Occipital lobe (tissue), 3 donors: ENCODE measurements at places on chromosomes 2 and 18. TPM values are rescaled to one million over a fixed set of nuclear protein-coding genes. Genes with fewer than 3 reads are reported as not detected.
A peak's percentile ranks its signal among the peaks of the same experiment; 100 is the strongest.

- DNase-seq = no peak
Measured at GRCh38 chr2:68374184-68374583, 9.1 kb downstream of the PLEK start.

DNA sequence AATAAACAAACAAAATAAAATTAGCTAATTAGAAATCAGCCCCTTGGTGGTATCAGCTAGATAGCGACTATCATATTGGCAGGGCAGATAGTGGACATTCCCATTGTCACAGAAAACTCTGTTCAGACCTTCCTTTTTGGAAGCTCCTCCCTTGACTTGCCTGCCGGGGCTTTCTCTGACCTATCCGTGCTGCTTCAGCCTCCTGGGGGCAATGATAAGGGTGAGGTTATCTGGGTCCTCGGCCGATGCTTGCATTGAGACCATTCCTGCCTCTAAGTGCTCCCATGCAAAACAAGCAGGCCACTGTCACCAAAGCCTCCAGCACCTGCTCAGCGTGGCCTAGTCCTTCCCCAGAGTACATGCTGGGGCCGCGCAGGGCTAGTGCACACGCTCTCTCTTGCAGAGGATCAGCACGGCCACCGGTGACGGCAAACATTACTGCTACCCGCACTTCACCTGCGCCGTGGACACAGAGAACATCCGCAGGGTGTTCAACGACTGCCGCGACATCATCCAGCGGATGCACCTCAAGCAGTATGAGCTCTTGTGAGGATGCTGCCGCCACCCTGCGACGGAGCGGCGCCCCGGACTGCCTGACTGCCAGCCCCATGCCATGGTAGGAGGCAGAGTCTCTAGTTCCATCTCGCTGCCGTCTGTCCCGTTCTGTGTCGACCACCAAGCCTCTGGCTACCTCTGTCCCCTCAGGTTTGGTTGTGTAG lies 27.4 kb downstream of the MPPE1 start:
- DNase-seq = no peak

DNA sequence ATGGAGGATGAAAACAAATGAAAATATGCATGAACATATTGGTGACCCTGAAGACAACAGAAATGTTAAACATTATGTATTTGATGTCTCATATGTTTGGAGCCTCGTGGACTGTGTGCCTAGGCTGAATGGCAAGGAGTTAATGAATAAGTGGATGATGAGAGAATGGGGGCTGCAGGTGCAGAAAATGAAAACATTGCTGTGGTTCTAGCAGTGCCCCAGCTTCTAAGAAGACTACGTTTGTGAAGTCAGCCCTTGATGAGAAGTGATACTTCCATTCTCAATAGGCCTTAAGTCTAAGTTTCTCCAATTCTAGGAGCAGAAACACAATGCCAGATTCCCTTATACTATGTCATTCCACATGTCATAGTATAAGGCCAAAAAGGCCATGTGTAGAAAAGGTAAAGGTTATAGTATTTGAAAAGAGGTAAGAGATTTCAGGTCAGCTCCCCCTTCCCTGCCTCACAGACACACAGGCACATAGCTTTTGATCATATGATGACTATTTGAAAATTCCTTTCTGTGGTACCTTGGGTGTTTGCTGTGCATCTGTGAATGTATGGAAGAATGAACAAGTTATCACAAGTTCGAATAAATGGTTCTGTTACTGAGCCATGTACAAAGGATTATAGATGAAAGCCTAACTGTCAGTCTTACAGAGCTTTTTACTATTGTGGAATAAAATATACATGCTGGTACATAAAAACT lies 280.8 kb downstream of the SETBP1 start:
- DNase-seq = no peak

DNA sequence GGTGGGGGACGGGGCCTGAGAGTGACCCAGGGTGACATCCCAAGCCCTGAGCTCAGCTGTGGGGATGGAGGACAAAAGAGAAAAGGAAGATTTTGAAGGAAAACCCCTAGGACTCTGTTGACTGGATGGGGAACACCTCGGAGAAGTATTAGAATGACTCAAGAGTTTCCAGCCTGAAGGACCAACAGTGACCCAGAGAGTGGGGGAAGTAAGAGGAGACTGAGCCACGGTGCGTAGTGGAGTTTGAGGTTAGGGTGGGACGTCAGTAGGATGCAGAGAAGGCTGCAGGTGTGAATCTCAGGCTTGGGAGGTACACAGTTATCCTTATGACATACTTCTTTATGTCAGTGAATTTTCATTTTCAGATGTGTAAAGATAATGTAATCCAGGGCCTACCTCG lies 119.5 kb downstream of the NCK2 start:
- DNase-seq = no peak

DNA sequence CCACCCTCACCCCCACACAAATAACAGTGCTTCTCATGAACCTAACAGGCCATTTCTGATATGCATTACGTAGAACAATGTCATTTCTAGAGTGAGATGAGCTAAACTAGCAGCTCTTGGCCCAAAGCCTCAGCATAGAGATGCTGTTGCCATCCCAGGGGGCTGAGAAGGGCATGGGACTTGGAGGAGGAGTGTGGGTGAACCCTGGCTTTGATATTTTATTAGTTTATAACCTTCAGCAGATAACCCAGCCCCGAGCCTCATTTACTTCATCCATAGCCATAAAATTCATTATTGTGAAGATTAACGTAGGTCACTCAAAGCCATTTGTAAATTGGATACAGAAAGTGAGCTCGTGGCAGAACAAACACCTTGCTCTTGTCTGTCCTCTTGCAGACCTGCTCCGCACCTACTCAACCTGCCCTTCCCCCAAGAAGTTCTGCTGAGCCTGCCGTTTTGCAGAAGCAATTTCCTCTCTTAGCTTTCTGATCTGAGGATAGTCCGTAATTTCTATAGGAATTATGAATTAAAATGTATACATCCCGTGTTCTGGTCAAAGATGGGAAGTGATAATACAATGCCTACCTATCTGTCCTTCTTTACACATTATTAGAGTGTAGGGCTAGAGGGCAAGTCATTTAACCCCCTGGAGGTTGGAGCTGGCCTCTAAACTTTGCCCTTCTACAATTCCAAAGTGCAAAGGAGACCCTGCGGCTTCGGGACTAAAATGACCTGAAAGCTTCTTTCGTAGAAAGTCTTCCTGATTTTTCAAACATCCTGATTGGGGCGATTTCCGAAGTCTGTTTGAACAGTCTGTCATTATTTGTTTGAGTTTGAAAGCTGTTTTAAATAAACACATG lies 187.4 kb downstream of the BCL2 start:
- no peak for DNase-seq

- DNase-seq = no peak
Measured at GRCh38 chr18:71808616-71809015, 735.5 kb downstream of the CBLN2 start.

DNA sequence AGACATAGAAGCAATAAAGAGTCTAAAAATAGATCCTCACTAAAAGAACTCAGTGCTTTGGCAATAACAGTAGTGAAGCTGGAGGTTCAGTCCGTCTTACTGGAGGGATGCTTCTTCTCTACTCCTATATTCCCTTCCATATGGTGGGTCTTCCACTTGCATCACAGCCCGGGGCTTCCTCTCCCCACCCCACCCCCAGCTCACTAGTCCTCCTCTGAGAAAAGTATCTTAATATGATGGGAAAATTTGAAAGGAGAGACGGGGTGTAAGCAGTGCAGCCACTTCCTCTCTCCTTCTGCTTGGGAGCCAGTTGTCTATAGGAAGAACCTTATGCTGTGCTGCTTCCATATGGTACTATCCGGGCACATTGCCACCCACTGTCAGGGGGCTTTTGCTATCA lies 57.2 kb upstream of the SPOPL start:
- no peak for DNase-seq

Gene RAX
- not detected for total RNA-seq

DNA sequence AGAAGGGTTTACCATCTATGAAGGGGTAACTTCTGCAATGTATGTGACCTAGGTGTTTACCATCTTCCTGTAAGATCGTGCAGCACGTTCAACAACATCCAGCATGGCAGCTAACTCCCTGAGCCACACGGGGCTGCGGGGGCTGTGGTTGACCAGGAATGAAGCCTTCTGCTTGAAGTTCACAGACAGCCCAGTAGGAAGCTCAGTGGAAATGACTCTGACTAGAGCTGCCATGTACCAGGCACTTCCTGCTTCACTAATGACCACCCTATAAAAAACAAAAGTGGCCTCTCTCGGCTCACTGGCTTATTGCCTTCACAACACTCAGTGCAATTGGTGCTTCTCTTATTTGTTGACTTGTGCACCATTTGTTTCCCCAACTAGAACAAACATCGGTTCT lies 99.7 kb upstream of the SMAD7 start:
- no peak for DNase-seq

Gene RGPD4
- total RNA-seq = not detected

DNA sequence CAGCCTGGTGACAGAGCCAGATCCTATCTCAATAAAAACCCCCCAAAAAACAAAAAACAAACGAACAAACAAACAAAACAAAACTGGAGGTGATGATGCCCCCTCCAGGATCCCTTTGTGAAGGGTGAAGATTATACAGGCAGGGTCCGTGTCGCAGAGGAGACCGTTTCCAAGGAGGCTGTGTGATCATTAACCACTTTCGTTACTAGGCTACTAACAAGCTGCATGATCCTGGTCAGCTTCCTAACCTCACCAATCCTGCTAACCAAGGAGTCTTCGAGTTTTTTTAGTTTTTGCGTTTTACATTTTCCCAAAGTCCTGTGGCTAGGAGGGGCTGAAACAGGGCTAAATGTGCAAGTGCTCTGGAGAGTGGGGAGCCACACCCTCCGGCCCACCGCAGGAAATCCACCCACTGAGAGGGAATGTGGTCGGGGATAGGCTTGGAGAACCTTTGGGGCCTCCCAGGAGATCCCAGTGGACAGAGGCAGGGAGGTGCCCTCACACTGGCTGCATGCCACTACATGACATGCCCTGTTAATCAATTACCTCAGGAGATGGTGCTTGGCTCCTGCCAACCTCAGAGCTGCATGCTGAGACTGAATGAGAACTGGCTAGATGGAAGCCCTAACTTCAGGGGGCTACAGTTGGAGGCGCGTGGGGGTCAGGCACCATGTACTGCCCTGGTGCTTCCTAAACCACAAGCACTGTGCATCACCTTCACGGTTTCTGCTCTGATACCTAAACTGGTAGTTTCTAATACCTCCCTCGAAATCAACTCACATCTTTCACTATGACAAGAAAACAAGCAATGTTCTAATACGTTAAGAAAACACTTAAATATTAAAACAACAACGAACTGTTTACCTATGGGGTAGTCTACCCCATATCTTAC lies 67.5 kb upstream of the RGPD5 start:
- DNase-seq = no peak

GRCh38 chr2:64128943-64129391 lies 15.3 kb downstream of the PELI1 start:
- DNase-seq = no peak

DNA sequence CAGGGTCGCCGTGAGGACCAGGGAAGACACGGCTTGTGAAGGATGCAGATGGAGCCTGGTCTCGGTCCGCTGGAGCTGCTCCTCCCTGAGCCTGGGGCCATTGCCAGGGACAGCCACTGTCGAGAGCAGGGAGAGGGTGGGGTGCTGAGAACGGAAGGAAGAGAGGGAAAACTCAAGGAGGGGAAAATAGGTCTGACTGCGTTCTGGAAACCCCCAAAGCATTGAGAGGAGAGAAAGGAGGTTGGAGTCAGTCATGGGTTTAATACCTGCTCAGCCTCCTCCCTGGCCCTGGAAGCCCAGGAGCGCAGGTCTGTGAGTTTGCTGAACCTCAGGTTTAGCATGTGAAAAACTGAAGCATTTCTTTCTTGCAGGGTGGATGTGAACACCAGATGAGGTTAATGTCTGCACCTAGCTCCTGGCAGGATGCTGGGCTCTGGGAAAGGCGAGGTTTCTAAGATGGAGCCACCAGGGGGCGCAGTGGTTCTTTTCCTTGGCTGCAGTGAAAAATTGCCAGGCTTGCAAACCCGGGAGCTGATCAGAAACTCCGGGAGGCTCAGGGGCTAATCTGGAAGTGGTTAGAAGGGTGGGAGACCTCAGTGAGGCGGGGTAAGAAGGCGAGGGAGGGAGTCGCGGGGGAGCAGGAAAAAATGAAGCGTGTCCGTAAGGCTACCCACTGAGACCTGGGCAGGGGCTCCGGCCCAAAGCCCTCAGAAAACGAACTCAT lies 33.6 kb upstream of the RNF149 start:
- peak; percentile 63 for DNase-seq

Gene XRCC5
- 366 TPM for total RNA-seq

GRCh38 chr2:149329489-149330126 lies 779 bp upstream of the LYPD6 start:
- DNase-seq = no peak

DNA sequence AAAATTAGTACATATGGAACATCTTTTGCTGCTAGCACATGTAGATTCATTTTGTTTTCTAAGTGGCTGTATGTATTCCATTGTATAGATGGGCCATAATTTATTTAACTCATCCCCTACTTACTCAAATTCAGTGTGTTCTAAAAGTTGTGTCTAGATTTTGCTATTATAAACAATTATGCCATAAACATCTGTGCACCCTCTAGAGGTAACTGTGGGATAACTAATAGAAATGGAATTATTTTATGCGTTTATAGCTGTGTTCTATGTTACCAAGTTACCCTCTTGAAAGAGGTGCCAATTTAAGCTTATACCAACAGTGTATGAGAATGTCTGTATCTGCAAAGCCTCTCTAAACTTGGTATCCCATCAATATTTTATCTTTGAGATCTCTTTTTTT lies 100.4 kb downstream of the MMADHC start:
- DNase-seq = no peak

DNA sequence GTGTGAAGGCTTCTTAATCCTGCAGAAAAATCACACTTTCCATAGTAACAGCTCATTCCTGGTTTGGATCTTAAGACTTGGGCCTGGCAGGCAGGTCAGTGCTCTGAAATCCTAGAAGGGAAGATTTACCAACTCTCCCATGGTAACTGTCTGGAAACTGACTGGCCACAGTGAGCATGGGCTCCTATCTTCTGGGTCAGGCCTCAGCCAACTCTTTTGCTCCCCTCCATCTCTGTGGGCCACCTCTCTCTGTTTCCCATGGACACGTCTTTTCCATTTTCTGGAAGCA lies 86.7 kb downstream of the ACAA2 start:
- no peak for DNase-seq

Gene RTP5
- total RNA-seq = 2.5 TPM

Gene EVA1A
- 1.1 TPM for total RNA-seq

Gene CNTNAP5
- total RNA-seq = 41.0 TPM

DNA sequence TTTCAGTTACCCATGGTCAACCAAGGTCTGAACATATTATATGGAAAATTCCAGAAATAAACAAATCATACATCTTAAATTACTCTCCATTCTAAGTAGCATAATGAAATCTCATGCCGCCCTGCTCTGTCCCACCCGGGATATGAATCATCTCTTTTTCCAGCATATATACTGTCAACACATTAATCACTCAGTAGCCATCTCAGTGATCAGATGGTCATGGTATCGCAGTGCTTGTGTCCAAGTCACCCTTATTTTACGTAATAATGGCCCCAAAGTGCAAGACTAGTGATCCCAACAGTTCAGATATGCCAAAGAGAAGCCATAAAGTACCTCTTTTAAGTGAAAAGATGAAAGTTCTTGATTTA lies 43.8 kb downstream of the OSBPL6 start:
- DNase-seq = no peak

DNA sequence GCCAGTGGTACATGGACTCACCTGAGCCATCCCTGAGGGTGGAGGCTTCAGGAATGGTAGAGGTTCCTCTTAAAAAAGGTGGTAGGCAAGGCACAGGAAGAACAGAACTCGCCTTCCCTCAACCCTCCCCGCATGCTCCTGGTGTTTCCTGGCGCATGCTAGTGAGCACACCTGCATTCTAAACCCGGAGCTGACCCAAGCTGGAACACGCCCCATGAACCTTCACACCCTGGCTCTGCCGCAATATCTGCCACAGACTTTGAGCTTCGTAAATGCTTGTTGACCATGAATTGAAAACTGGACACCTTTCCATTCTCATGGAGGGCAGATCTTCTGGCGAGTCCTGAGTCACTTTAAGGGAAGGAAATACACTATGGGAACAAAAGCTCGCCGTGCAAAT lies 601.3 kb upstream of the RAB6C start:
- DNase-seq = no peak
